Activated effector memory CD4-positive, alpha-beta T cell treated with anti-CD3 and anti-CD28 coated beads, Interleukin-2, amount 50 U/mL, for 16 hours (primary cell): ENCODE measurements at places on chromosomes 6 and 20.
A peak's percentile ranks its signal among the peaks of the same experiment; 100 is the strongest.

DNA sequence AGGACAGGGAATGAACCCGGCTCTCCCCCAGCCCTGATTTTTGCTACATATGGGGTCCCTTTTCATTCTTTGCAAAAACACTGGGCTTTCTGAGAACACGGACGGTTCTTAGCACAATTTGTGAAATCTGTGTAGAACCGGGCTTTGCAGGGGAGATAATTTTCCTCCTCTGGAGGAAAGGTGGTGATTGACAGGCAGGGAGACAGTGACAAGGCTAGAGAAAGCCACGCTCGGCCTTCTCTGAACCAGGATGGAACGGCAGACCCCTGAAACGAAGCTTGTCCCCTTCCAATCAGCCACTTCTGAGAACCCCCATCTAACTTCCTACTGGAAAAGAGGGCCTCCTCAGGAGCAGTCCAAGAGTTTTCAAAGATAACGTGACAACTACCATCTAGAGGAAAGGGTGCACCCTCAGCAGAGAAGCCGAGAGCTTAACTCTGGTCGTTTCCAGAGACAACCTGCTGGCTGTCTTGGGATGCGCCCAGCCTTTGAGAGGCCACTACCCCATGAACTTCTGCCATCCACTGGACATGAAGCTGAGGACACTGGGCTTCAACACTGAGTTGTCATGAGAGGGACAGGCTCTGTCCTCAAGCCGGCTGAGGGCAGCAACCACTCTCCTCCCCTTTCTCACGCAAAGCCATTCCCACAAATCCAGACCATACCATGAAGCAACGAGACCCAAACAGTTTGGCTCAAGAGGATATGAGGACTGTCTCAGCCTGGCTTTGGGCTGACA is 28.8 kb upstream of the ZBP1 start:
- peak; percentile 43 for DNase-seq

GRCh38 chr20:15759594-15759993 is 813.7 kb downstream of the KIF16B start:
- no peak for DNase-seq

DNA sequence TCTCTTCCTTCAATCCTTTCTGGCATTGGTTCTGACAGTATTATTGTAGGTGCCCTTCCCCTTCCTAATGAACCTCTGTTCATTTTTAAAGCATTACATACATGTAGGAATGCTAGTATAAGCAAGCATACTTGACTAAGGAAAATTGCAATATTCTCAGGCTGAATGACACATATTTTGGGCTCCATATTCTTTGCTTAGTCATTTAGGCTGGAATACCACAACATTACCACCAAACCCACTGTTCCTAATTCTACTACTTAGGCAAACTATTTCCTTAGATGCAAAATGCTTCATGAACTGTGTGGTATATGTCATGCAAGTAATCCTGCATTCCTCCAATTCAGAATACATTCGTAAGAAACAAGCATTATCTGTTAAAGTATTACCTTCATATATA is 113.9 kb downstream of the PRDM1 start:
- DNase-seq = no peak

DNA sequence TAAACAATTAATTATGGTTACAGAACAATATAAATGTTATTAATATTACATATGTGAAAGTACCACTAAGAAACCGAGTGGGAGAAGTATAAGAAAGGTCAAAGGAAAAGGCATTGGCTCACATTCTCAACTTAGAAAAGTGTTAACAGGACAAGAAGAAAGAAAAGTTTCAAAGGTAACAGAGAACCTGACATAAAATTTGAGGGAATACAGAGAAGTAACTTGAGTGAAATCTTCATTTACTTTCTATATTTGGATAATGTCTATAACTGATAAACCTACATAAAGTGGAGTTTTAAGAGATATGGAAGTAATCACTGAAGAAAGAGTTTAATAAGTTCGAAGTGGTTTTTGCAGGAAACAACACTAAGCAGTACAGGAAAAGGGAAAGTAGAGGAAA is 30.1 kb downstream of the REPS1 start:
- DNase-seq = no peak

DNA sequence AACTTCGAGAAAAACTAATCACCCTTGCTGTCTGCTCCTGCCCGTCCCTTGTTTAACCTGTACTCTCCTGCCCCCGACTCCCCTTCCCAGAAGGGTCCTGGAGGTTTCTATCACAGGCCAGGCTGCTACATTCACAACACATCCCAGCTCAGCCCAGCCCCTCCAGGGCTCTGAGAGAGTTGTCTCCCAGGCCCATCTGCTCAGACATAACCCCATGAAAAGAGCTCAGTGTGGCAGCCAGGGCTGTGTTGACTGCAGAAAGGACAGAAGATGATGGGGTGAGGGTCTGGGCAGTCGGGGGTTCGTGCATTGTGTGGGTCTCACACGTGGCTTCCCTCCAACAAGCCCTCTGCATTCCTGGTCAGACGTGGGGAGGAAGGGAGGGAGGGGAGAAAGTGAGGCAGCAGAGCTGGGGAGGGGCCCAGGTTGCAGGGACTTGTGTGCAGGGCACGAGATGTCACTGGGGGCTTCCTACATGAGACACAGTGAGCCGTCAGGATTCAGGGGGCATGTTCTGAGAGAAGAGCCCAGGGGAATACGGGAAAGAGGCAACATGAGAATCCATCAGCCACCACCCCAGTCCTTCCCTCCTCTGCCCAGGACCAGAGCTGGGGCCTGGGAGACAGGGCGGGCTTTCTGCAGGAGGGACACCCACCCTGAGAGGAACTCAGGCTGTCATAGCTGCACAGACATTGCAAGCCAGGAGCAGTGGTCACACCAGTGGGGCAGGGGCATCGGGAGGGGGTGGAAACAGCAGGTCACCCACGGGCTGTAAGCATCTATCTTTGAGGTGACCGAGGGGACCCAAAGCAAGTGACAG is 372.9 kb downstream of the PREX1 start:
- DNase-seq = no peak

DNA sequence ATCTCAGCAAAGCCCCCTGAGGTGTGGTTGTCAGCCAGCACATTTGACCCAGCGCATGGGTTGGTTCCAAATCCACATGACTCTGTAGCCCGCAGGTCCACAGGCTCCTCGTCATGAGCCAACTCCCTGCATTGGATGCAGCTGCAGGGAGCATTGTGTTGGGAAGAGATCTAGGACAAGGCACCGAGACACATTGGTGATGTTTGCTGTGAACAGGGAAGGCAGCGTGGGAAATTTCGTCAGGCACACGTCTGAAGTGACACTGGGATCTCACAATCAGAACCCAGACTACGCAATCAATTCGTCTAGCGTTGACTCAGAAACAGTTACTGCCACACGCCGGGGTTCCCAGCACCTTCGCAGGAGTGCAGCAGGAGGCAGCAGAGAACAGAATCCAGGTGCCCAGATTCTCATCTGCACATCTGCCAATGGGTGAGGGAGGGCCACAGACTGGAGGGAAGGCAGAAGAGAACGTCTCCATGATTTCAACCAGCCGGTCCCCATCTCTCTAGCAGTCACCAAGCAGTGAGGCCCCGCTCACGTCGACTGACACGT is 177.0 kb downstream of the TTLL2 start:
- DNase-seq = no peak
